CD8-positive, alpha-beta memory T cell (primary cell): ENCODE measurements at places on chromosomes 2 and 18. TPM values are rescaled to one million over a fixed set of nuclear protein-coding genes. Genes with fewer than 3 reads are reported as not detected.

DNA sequence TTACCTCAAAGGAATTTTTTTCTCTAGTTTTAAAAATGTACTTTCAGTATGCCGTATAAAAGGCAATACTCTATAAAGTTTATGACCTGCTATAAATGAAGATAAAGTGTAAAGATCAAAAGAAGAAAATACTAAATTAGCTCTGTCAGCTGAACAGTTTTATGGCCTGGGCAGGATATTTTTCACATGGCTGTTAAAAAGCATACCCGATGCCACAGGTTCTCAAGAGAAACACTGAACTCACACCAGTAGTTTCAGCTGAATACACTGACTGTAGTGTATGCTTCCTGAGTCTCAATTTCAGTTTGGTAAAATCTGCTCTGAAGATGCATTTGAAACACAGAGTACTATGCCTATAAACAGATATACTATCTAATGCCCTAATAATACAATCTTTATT lies 126.0 kb downstream of the PIGN start:
- no peak overlapping the region for H3K27ac ChIP-seq
- no peak overlapping the region for H3K4me3 ChIP-seq
- no peak for DNase-seq
- H3K4me1 ChIP-seq: no peaks in the 10 kb centered on the region

DNA sequence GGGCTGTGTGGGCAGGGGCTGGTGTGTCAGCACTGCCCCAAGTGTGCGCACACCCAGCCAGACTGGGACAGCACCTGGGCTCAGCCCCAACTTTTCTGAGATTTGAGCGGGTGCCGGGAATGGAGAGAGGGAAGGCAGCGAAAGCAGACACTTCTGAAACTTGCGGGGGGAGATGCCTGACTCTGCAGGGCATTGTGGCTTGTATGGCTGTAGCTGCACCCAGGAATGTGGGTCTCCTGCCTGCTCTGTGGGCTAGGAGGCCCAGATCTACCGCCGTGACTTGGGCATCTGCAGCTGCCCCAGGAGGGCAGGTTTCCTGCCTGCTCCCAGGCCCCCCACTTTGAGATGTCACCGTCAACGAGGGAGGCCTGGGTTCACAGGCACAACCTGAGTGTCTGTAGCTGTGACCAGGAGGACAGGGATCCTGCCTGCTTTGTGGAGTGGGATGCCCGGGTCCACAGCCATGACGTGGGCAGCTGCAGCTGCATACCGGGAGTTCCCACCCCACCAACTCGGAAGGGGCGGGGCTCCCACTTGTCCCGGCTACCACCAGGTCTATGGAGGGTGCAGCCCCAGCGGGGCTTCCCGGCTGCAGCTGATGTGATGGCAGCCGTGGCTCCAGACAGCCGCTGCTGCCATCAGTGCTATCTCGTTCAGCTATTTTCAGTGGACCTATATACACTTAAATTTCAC lies 95.3 kb downstream of the DOK6 start:
- no peak overlapping the region for H3K4me3 ChIP-seq
- no peaks in the 10 kb centered on the region for H3K4me1 ChIP-seq
- no peaks in the 10 kb centered on the region for H3K36me3 ChIP-seq

DNA sequence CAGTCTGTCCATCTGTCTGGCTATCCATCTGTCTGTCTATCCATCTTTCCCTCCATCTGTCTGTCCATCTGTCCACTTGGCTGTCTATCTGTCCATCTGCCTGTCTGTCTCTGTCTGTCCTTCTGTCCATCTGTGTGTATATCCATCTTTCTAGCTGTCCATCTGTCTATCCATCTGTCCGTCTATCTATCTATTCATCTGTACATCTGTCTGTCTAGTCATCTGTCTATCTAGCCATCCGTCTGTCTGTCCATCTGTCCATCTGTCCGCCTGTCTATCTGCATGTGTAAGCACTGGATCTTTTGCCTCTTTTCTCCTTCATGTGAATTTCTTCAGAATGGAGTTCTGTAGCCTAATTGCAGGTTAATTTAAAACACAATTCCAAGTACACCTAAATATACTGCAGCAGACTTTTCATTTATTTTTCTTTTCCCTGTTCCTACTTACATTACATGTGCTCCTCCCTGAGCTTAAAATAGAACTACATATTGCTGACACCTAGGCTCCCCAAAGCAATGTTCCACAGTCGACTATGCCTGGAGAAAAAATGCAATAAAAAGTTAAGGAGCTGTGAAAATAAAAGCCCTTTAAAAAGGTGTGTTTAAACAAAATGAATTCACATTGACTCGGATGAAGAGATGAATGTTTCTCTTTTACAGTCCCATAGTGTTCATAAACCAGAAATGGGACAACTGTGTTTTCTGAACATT lies 37.4 kb upstream of the TXNDC2 start:
- H3K27ac ChIP-seq: no peak overlapping the region
- no peaks in the 10 kb centered on the region for H3K4me1 ChIP-seq
- H3K27me3 ChIP-seq: no peaks in the 10 kb centered on the region

The MOCOS gene
- total RNA-seq: 0.13 TPM

The AQP12A gene
- not detected for total RNA-seq
